ENCODE measurements at places on chromosomes 6 and 20.

DNA sequence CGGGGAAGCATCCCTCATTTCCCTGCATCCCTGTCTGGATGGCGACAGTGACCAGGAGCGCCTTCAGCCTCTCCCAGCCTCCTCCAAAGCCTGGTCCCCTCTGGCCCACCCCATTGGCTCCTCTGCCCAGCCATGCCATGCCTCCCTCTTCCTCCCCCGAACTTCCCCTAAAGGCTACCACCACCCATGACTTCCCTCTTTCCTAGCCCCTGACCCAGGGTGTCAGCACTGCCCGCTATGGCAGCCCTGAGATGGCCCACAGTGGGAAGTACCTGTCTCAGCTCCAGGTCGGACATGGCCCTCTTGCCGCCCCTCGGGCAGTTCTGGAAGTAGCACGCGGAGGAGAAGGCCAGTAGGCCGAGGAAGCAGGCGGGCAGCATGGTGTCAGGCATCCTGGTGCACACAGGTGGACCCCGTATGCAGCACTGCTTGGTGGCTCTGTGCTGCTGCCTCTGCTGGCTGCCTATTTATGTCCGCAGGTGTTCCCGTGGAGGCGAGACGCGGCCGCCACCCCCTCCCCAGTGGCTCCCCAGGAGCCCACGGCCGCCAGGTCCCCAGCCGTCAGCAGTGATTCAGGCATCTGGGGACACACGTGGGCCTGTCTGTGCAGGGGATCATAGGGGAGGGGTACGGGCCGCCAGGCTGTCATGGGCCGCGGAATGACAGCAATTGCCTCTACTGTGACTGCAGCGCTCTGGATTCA, at the start of gene AVP:
AVP (minus strand) TSS at position 442 of the 703 bp plus-strand sequence; CDS start at position 392, 50 bp downstream.
- no peak for DNase-seq

- no peak for DNase-seq
Observed at GRCh38 chr6:17662585-17662984, 44.1 kb downstream of the NUP153 start.

- no peak for DNase-seq
Observed at GRCh38 chr20:32731882-32732266, 11.4 kb downstream of the COMMD7 start.

GRCh38 chr20:10625641-10626040, 48.2 kb downstream of the JAG1 start:
- no peak for DNase-seq

- no peak for DNase-seq
Observed at GRCh38 chr20:15498926-15499325, 1074.3 kb downstream of the KIF16B start.

DNA sequence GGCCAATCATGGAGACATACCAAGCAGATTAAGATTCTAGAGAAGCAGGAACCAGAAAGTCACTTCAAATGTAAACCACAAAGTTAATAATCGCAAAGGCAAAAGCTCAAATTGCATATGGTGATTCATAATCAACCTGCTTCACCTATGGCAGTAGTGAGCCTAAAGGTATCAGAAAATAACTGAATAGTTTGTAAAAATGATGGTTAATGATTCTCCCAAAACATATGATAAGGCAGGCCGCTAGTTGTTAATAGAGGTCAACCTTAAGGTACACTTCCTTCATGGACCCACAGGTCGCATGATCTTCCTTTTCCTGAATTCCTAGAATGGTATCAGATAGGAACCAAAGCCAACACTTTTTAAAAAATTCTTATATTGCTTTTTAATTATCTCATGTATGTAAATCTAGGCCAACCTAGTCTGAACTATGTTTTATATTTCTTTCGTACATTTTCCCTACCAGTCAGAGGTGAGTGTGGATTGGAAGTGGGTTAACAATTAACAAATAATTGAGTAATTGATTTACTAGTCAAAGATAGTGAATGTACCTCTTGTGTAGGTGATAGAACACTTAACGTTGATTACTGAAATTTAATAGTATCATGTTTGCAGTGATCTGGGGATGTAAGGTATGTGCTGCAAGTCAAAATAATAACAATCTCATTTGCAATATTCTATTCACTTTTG, 16.4 kb downstream of the TAAR2 start:
- DNase-seq: no peak

GRCh38 chr20:62929051-62929538, 2.8 kb upstream of the DIDO1 start:
- DNase-seq: peak; percentile 47

GRCh38 chr6:44856479-44856878, 469.0 kb downstream of the CDC5L start:
- DNase-seq: no peak

DNA sequence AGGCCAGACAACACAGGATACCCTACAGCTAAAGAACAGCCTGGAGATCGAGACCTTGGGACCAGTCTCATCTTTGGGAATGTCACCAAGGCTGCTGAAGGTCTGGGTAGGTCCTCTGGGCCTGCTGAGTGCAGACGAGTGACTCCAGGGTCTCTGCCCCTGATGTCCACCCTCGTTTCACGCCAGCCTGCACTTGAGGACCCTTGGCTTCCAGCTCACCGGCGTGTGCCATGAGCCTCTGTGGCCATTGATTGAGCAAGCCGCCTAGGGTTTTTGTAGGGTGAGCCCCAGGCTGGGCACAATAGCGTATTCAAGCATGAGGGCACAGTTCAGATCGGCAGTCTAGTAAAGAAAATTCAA, 4.3 kb downstream of the BPHL start:
- DNase-seq: no peak

DNA sequence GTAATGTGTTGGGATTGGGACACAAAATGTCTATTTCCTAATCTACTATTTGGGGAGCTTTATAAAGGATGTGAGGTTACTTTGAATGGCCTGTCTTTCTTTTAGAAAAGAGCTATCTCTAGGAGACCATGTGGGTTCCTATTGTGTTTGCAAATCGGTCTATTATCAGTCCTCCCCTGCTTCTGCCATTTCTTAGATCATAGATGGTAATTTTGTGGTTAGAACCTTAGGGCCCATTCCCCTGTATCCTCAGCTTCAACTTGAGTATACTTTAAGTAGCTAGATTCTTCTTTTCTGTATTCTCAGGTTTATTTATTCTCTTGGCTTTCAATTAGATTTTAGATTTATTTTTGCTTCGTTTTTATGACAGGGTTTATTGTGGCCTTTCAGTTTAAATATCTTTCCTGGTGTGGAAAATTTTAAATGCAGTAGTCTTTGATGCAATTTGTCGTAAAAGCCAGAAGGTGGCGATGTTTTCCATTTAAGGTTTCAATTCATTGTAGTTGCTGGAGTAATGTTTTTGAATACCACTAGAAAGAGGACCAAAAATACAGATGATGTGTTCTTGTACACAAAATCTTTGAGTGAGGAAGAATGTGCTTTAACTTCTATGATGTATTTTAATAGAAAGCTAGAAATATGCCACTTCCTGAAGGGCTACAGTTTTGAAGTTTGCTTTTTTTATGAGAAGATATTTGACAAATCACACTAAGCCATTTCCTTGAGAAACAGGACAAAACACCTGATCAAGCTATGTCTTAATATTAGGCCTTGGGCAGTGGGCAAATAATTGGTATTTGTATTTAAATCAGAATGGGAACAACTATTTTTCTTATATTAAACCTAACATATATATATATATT, 20.3 kb downstream of the TBPL1 start:
- no peak for DNase-seq

DNA sequence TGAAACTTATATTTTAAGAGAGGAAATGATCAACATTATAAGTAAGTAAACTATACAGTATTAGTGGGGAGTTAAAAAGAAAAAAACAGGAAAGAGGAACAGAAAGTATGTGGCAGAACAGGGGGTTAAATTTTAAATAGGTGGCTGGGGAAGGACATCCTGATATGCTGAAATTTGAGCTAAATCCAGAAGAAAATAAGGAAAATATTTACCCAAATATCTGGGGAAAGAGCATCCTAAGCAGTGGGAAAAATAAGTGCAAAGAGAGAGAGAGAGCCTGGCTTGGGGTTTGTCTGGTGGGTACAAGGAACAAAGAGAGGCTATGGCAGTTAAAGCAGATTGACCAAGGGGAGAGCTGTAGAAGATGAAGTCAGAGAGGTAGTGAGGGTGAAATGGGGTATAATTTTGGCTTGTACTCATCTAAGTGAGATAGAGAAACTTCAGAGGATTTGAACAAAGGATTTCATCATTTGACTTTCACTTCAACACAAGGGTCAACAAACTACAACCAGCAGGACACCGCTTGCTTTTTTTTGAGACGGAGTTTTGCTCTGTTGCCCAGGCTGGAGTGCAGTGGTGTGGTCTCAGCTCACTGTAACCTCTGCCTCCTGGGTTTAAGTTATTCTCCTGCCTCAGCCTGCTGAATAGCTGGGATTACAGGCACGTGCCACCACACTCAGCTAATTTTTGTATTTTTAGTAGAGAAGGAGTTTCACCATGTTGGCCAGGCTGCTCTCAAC, 328.4 kb upstream of the CNR1 start:
- no peak for DNase-seq

DNA sequence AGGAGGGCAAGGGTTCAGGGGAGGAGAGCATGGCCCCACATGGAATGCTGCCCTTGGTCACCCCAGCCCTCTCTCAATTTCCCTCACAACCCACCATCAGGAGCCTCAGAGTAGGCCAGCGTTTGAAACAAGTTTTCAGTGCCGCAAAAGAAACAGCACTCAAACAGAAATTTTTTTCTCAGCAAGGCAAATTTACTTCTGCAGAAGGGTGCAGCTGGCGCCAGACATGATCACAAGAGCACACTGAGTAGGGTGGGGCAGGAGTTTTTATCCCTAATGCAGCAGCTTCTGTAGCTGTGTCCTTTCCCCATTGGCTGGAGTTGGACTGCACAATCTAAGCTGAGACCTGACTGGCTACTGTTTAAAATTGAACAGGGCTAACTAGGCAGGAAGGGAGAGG, 287.8 kb upstream of the CDYL start:
- no peak for DNase-seq

- no peak for DNase-seq
Observed at GRCh38 chr20:49286689-49287551, 9.1 kb upstream of the ZNFX1 start.

- DNase-seq: no peak
Observed at GRCh38 chr6:93329301-93330000, 89.9 kb downstream of the EPHA7 start.

DNA sequence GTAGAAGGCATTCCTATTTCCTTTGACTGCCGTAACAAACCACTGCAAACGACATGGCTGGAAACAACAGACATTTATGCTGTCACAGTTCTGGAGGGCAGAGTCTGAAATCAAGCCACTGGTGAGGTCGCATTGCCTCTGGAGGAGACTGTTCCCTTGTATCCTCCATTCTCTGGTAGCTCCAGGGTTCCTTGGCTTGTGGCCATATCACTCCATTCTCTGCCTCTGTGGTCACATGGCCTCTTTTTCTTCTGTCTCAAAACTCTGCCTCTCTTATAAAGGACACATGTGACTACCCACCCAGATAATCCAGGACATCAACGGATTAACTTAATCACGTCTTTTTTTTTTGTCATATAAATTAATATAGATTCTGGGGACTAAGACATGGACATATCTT, 84.4 kb downstream of the LYRM2 start:
- no peak for DNase-seq

GRCh38 chr6:135092724-135093123, 38.1 kb upstream of the HBS1L start:
- DNase-seq: no peak

- no peak for DNase-seq
Observed at GRCh38 chr20:53571555-53572286, 21.9 kb downstream of the ZNF217 start.

DNA sequence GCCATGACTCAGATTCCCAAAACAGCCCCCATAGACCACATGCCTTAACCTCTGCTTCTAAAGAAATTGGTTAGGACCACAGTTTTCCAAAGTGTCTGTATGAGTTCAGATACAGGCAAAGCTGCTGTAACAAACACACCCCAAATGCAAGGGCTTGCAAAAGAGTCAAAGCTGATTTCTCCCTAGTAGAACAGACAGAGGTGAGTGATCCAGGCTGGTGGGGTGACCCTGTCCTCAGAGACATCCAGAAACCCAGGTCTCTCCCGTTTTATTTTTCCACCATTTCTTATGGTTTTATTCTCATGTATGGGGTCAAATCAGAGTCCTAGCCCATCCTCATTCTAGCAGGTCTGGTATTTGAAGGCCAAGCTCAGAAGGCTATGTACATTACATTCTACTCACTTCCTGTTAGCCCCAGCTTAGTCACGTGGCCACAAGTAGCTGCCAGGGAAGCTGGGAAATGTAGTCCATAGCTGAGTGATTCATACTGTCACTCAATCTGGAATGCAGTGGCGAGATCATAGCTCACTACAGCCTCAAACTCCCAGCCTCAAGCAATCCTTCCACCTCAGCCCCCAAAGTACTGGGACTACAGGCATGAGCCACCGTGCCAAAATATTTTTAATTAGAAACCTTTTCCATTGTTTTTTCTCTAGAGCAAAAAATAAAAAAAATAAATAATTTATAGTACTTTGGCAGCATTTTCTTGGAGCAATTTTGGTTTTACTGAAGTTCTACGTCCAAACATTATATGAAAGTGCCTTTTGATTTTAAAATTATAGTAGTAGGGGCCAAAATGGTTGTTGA, 175.2 kb downstream of the ZMYND8 start:
- no peak for DNase-seq

DNA sequence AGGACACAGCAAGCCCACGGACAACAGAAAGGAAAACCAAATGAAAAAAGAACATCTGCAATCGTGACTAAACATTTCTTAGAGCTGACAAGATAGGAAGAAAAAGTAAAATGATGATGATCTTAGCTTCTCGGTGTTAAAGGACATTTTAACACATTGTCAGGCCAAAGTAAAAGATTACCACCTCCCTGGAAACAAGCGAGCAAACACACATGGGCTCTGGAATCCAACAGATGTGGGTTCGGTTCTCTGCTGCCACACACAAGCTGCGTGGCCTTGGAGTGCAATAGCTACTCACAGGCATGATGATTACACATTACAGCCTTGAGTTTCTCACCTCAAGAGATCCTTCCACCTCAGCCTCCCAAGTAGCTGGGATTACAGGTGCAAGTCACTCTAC, 7.5 kb upstream of the AAR2 start:
- no peak for DNase-seq

GRCh38 chr20:57941604-57942381, 232.0 kb upstream of the PMEPA1 start:
- no peak for DNase-seq

- no peak for DNase-seq
Observed at GRCh38 chr20:61985096-61985495, 80.6 kb downstream of the TAF4 start.

DNA sequence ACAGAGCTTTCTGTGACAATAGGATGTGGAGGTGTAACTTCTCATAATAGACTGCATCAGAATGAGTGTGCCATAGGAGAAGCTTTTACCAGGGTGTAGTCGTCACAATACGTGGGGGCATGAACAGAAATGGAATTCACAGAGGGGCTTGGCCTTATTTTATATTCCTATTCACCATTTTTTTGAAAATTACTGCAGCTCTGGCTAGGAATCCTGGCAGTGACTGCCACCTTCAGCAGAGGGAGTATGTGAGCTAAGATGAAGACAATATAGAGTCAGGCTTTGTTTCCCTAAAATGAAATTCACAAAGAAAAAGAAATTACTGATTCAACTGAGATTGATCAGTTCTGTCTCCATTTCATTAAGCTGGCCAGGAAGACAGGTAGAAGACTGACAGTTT, 13.9 kb downstream of the TOMM6 start:
- DNase-seq: no peak

Data from activated naive CD4-positive, alpha-beta T cell treated with anti-CD3 and anti-CD28 coated beads, Interleukin-2, amount 50 U/mL, for 16 hours (primary cell).